ENCODE measurements at places on chromosomes 5 and 9.

DNA sequence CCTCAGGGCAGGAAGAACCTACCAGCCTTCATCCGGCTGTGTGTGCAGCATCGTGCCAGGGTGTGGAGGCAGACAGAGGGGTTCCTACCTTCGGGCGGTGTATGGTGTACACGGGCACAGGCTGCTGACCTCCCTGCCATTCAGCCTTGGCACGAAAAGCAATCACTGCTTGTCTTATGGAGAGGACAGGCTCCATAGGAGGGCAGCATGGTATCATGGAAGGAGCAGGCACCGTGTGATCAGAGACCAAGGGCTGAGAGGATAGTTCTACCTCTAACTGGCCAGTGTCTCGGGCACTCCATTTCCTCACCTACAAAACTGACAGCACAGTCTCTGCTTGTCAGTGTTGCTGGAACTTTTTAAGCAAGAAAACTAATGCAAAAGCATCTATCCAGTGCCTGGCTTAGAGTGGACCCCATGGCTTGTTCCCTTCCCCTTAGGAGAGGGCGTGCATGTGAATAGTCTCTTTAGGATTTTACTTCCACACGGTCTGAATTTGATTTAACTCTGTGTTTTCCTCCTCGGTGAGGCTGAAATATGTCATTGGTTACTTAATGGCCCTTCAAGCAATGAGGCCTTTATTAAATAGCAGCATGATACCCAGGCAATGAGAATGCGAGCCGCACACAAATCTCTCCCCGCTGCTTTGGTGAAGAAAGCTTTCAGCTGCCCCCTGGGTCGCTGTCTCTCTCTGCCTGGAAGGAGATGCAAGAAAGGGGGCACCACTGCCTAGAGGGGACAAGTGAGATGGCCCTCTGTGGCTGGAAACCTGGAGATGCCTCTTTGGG, 22.2 kb downstream of the TTLL11 start:
- no peak for DNase-seq

- no peak for DNase-seq
Observed at GRCh38 chr5:132116072-132116471, 42.5 kb downstream of the CSF2 start.

GRCh38 chr9:99011161-99011709, 67.5 kb downstream of the COL15A1 start:
- DNase-seq, result no peak

- DNase-seq, result no peak
Observed at GRCh38 chr5:29930316-29930715, 1263.2 kb upstream of the CDH6 start.

GRCh38 chr5:71740015-71740753, 21.1 kb downstream of the CARTPT start:
- DNase-seq, result no peak

DNA sequence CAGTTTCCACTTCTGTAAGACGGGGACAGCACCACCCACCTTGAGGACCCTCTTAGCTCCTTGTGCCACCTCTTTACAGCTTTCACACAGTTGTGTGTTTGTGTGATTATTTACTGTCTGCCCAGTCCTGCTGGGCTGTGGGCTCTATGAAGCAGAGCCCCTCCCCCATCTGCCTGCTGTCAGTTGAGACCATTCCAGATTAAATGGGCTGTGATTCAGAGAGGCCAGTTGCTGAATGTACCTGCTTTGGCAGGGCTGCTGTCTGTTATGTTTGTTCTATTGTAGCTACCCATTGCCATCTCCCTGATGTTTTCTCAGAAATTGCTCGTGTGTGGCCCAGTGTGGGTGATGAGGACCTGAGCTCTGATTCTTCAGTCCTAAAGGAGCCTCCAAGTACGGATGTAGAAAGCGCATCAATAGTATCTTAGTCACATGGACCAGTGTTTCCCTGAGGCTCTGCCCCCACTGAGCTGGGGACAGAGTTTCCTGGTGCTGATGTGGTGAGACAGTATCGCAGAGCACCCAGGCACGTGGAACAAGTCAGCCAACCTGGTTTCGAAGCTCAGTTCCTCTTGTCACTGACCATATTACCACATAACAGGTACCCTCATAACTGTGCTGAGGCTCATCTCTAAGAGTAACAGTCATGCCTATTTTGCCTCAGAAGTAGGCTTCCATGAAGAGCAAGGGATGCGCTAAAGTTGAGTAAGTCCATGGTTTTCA, 3.7 kb downstream of the ANGPTL2 start:
- no peak for DNase-seq

DNA sequence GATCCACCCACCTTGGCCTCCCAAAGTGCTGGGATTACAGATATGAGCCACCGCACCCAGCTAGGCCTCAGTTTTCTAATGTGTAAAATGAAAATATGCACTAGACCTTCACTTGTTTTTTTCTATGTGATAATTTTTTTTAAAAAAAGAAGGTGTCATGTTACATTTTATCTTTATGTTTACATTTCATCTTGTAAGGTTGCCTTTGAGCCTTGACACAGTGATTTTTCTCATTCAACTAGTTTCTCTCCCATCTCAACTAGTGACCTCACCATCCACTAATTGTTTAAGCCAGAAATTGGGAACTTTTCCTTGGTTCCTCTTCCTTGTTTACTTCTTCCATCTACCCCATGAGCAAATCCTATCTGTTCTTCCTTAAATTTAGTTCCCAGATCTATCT, 21.5 kb downstream of the TMC1 start:
- no peak for DNase-seq

- peak; percentile 68 for DNase-seq
Observed at GRCh38 chr5:168528521-168529373, at the start of gene FBLL1. TSS of gene FBLL1 (plus strand) at chr5:168529305. CDS start at chr5:168529505, 200 bp downstream.

DNA sequence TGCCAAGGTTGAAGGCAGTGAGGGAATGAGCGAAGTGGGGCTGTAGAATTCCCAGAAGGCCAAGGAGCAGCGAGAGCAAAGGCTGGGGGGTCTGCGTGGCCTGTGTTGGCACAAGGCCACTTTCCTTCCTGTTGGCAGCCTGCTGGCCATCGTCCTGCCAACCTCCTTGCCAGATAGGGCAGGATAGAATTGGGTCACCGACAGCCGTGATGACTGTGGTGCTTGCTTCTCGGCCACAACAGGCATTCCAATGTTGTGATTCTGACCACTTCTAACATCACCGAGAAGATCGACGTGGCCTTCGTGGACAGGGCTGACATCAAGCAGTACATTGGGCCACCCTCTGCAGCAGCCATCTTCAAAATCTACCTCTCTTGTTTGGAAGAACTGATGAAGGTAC, 18.9 kb downstream of the TRIP13 start:
- DNase-seq, result no peak

GRCh38 chr5:162990856-162991497, 446.4 kb upstream of the CCNG1 start:
- DNase-seq, result no peak

DNA sequence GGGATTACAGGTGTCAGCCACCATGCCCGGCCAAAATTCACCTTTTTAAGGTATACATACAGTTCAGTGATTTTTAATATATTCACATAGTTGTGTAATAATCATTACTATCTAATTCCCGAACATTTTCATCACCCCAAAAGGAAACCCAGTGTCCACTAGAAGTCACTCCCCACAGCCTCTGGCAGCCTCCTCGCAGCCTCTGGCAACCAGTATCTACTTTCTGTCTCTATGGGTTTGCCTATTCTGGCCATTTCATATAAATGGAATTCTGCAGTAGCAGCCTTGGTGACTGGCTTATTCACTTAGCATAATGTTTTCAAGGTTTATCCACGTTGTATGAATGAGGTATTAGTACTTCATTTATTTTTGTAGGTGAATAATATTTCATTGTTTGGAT, 59.0 kb downstream of the UBAP1 start:
- DNase-seq, result no peak

GRCh38 chr9:4079346-4079745, 220.5 kb downstream of the GLIS3 start:
- DNase-seq, result no peak

DNA sequence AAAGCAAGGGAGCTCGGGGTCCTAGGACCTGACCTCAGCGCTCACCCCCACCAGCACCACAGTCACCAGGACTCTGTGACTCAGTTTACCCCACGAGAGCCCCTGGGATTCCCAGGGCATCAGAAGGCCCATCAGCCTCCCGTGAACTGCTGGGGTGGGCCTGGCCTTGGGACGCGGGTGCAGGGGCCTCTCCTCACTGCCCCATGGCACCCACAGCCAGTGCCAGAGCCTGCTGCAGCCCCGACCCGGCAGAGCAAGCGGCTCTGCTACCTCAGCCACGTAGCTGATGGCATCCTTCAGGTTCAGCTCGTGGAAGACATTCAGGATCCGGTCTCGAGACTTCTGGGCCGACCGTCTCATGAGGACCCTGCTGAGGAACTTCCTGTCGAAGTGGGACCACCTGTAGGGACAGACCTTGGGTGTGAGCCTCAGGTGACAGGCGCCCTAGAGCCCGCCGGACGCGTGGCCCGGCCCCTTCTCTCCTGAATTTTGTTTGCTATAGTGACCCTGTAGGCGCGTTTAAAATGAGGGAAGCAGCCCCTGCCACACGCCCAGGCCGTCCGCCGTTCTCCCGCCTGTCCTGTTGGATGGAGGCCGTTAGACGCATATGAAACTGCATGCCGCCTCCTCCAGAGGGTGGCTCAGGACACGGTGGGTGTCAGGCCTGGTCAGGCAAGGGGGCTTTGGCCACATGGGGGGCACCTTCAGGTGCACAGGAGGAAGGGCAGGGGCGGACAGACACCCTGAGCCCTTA, 36.8 kb downstream of the EXOC3 start:
- DNase-seq, result no peak

DNA sequence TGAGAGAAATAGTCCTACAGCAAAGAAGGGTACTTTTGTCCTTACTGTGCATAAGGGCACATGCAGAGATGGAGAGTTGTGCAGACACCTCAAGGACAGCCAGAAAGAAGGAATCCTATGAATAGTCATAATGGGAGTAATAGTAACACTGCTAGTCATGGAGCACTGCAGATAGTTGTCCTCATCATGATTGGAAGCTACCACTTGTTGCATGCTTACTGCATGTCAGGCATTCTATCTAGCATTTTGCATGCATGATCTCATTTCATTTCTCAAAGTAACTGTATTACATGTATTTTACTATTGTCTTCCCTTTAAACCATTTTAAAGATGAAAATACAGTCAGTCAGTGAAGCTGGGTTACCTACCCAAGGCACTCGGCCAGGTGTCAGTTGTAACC, 81.3 kb downstream of the PIK3R1 start:
- DNase-seq, result no peak

- no peak for DNase-seq
Observed at GRCh38 chr9:19290103-19290502, 59.6 kb downstream of the DENND4C start.

DNA sequence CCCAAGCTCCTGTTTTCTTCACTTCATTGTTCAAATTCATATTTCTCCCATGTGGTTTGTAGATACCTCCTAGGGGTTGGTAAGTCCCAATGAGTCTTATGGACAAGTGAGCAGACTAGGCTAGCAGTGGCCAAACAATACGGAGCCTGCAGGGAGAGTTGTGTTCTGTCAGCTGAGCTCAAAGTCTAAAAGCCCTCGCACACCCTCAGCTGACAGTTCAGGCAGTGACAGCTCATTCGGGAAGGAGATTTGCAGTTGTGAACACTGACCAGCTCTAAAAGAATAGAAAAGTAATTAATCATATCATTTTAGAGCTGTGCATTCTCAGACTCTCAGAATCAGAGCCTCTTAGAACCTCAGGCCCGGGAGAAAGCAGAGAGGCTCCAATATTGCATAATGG, 95.1 kb downstream of the SH3TC2 start:
- DNase-seq, result no peak

- no peak for DNase-seq
Observed at GRCh38 chr5:112006721-112007120, 249.7 kb upstream of the NREP start.

GRCh38 chr5:139798883-139799282, 3.3 kb downstream of the PSD2 start:
- DNase-seq, result no peak

GRCh38 chr5:95919658-95920057, 42.0 kb downstream of the ELL2 start:
- DNase-seq, result no peak

DNA sequence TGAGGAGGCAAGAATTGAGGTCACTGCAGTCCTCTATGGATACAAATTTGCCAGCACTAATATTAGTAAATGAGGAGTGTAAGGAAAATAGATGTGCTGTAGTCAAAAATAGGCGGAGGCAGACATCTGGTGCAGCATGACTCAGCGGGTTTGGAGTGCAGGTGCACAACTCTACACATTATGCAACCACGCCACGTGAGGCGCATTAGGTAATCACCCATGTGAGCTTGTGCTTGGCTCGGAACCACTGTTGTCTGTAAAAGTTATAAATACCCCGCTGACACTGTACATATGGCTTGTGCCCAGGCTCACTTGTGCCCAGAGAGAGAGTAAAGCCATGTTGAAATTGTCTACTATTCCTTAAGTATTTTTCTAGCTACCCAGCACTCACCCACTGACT, 623.5 kb upstream of the NUDT12 start:
- DNase-seq, result no peak

Data from thymus (tissue), 14 donors.